ENCODE measurements at places on chromosomes 4 and X.

- DNase-seq = no peak
Measured at GRCh38 chr4:86307432-86307831, 52.4 kb downstream of the MAPK10 start.

DNA sequence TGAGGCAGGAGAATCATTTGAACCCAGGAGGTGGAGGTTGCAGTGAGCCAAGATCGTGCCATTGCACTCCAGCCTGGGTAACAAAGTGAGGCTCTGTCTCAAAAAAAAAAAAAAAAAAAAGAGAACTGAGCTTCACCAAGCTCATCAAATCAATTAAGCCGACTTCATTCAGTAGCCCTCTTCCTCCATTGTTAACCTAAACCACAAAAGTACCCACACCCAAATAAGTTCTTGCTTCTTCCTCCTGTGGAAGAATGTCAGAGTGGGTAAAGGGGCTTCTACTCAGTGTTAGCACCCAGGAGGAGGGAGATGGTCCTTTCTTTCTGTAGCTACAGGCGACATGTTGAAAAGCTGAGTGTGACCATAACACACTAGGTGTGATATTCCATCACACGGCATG lies 58.6 kb upstream of the CHRNA9 start:
- no peak for DNase-seq

DNA sequence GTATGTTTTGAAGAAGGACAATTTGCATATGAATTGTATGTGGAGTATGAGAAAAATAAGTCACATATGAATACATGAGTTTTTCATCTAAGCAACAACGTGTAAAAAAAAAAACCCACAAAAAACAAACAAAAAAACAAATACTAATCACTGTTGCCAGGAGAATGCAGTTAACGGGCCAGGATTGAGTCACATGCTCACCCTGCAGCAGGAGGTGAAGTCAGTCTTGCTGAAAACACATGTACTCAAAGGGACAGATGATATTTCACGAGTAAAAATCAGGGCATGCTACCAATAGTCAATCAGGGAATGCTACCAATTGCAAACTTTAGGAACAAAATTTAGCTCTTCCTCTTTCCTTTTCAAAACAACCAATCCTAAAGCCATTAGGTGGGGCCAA lies 10.4 kb upstream of the DCLK2 start:
- DNase-seq = no peak

DNA sequence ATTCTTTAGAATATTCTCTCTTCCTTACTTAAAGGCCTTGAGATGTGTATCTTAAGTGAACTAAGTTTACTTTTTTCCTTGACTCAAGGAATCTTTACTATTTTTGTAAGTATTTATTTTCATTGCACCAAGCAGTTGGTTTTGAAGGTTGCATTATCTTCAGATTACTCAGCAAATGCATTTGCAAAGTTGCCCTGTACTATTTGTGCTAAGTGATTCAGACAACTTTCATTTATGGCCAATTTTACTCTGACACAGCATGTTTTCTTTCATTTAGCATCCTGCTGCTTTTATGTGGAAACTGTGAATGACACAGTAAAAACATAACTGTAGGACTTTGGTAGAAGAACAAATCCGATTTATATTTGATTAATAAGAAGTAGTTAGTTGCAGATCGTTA lies 191.0 kb downstream of the CCSER1 start:
- no peak for DNase-seq

GRCh38 chrX:132165651-132166050 lies 37.8 kb upstream of the FRMD7 start:
- no peak for DNase-seq
